ENCODE measurements at places on chromosomes 5 and 9. TPM values are rescaled to one million over a fixed set of nuclear protein-coding genes. Genes with fewer than 3 reads are reported as not detected.

DNA sequence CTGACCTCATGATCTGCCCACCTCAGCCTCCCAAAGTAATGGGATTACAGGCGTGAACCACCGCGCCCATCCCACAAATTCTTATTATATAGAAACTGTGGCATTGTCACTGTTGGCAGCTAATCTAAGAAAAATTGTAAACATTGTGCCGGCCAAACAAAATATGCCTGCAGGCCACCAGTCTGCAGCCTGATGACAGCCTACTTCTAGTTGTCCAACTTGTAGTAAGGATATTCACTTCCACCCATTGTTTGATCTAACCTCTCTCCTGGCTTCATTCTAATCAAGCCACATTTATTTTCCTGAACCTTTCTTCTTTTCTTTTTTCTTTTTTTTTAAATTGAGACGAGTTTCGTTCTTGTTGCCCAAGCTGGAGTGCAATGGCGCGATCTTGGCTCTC, 13.7 kb upstream of the TMED9 start:
- DNase-seq = no peak

DNA sequence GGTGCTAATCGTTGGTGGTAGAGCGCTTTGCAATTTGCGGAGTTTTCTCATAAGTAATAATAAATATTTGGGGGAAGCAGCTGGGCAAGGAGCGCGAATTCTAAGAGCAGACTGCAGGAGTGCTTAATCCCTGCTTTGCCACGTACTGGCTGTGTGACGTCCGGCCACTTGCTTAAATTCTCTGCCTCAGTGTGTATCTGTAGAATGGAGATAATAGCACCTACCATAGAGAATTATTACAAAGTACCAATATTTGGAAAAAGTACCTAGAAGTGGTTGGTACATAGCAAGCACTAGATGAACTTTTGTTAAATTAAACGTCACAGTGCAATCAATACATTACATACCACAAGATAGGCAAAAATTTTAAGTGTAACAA, 598 bp upstream of the TMED7 start:
- DNase-seq = no peak

DNA sequence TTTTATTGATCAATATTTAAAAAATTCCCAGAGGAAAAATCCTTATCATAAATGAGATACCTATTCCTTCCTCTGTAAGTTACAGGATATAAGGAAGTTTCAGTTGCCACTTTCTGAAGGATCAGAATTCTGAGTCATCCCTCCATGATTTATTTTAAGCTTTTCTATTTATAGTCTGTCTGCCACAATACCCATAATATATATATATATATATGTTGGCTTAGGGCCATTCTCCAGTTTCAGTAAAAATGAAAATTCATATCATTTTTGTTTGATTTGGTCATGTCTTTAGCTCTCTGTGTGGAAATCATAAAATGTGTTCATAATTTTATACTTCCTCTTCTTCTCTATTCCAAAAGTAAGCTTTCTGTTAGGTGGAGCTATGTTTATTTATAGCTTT, 215.8 kb upstream of the CYLC2 start:
- DNase-seq = no peak

DNA sequence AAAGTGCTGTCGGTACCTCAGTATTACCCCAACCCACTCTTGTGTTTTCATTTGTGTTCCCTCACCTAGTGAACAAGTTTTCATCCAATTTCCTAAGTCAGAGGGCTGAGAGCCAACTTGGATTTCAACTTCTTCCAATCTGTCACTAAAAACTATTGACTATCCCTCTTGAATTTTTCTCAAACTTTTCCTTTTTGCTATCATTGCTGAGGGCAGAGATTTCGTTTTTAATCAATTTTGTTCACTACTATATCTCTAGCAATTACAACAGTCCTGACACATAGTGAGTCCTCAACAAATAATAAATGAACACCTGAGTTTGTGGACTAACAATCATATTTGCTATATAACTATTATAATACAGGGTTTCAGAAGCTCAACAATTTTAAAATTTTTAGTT, 29.0 kb downstream of the MEIKIN start:
- no peak for DNase-seq

DNA sequence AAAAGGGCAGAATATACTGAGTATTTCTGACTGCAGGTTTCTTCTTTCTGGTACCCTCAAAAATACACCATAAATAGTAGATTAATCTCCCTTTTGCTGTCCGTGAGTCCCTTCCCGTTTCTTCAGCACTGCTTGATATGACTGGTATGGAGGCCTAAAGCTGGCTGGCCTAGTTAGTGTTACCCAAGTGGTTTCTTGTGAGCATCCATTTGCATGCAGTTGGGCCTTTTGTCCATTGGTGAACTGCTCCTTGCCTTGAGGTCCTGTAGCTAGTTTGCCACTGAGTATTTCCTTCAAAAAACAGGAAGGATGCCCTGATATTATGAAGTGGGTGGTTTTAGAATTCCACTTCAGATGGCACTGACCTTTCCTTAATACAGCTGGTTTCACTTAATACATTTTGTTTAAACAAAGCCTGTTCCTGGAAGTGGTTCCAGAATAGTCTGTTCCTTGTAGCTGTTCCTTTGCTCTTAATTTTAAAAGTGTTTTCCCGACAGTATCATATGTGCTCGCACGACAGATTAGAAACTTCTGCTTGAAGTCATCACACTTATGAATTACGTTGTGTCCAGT, 40.0 kb upstream of the ABL1 start:
- DNase-seq = no peak

GRCh38 chr9:33843312-33843961, 26.5 kb downstream of the UBE2R2 start:
- DNase-seq = no peak

DNA sequence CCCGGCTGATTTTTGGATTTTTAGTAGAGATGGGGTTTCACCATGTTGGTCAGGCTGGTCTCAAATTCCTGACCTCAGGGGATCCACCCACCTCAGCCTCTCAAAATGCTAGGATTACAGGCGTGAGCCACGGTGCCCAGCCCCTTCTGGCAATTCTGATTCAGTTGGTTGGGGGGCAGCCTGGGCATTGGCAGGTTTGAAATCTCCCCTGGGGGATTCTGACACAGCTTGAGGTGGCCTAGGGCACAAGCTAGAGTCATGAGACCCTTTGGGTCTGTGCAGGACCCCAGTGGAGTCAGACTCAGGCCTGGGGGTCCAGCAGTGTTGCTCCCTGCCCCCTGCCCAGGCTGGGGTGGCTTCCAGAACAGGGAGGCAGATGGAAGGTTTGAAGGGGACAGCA, 239.8 kb downstream of the PBX3 start:
- DNase-seq = no peak

- peak; percentile 51 for DNase-seq
Measured at GRCh38 chr9:21479152-21479702, 2.9 kb downstream of the IFNE start.

C9orf153 gene
- total RNA-seq = not detected

SOX30 gene
- not detected for total RNA-seq

CAMK4 gene
- 0.02 TPM for total RNA-seq

MELK gene
- total RNA-seq = 95.3 TPM

SLC45A2 gene
- not detected for total RNA-seq

CER1 gene
- not detected for total RNA-seq

PIP5K1B gene
- not detected for total RNA-seq

GRXCR2 gene
- total RNA-seq = not detected

IFNK gene
- total RNA-seq = not detected
